ENCODE measurements at places on chromosomes 11 and 22.

DNA sequence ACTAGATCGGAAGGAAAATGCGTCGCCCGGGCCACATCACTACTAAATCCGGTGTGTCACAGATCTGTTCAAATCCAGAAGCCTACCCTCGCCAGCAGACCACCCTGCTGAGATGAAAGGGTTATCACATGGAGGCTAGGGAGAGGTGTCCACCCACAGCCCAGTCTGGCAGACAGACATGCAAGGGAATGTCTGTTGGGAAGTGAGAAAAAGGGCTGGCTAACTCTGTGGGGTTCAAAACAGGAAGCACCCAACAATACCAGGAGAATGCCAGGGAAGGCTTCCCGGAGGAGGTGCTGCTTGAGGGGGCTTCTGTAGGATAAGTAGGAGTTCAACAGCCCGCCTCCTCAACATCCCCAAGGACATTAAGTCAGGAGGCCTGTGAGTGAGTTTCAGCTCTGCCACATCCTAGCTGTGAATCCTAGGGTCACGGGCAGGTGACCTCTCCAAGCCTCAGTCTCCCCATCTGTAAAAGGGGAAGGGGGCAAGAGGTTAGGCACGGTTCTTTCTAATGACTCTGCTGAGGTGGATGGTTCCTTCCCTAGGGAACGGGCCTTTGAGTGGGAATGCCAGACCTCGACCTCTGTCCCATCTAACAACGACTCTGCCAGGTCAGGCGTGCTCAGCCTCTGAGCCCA lies 1.1 kb downstream of the TPST2 start:
- DNase-seq = no peak

GRCh38 chr11:13928566-13929251 lies 33.8 kb upstream of the SPON1 start:
- no peak for DNase-seq

GRCh38 chr22:28094771-28095170 lies 175.7 kb upstream of the PITPNB start:
- DNase-seq = no peak

DNA sequence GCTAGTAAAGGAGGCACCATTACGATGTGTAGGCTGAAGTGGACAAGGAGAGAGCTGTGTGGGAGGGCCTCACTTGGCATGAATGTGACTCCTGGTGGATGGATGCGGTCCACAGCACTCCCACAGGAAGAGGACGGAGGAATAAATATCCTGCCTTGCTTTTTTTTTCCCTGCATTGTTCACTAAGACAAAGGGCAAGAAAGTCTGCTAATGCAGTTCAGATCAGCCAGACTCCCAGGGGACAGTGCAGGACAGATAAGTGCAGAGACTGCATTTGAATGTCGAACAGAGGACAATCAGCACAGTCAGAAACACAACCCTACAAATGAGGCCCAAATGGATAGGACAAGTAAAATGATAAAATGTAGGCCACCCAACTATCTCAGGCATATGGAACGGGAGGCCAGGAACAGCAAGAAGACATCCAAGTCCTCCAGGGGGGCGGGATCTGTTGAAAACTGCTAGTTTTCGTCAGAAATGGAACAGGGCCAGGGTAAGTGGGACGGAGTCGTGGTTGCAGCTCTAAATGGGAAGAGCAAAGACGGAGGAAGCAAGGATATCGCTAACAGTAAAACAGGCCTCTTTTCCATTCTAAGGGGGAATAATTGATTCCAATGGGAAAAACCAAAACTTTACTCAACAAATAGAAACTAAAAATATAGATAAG lies 25.2 kb upstream of the OR8B8 start:
- no peak for DNase-seq

DNA sequence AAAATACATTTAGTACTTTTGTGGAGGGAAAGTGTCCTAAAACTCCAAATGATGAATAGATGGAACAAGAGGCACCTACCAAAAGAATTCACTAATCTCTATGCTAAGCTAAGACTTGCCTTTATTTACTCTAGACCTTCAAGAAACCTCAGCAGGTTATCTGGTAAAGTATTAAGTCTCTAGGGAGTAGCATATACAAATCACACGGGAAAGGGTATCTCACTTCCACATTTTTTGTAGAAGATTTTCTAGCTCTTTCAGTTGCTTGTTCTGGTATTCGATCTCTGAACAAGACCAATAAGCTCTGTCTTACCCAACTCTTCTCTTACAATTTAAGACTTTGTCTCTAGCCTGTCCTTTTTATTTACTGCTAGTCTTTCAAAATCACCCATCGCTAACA lies 18.1 kb upstream of the CADM1 start:
- DNase-seq = no peak

DNA sequence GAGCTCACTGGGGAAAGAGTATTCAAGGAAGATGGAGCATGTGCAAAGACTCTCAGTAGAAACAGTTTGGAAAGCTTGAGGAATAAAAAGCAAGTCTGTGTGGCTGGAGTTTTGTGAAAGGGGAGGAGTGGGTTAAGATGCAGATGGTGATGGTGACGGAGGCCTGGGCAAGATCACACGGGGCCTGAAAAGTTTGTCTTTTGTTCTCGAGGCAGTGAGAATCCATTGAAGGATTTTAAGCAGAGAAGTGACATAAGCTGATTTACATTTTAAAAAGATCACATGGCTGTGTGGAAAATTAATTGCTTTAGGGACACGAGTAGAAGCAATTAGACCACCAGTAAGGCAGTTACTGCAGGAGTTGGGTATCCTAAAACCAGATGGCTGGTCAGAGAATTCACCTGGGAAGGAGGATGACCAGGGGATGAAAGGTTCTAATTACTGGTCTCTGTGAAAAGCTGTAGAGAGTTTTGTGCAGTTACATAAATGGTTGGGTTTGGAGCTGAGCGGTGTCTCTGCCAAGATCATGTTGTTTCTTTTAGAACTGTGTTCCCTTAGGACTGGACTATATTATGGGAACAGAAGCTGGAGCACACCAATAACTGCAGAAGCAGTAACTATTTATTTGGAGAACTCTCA lies 7.1 kb downstream of the RRP8 start:
- DNase-seq = no peak

- DNase-seq = no peak
Measured at GRCh38 chr11:79110796-79111195, 330.0 kb downstream of the TENM4 start.

GRCh38 chr11:15091625-15092024 lies 18.2 kb downstream of the CALCB start:
- DNase-seq = no peak

GRCh38 chr11:69636512-69637197 lies 4.3 kb upstream of the CCND1 start:
- DNase-seq = no peak

- DNase-seq = no peak
Measured at GRCh38 chr11:20000351-20001134, 159.7 kb downstream of the DBX1 start.

DNA sequence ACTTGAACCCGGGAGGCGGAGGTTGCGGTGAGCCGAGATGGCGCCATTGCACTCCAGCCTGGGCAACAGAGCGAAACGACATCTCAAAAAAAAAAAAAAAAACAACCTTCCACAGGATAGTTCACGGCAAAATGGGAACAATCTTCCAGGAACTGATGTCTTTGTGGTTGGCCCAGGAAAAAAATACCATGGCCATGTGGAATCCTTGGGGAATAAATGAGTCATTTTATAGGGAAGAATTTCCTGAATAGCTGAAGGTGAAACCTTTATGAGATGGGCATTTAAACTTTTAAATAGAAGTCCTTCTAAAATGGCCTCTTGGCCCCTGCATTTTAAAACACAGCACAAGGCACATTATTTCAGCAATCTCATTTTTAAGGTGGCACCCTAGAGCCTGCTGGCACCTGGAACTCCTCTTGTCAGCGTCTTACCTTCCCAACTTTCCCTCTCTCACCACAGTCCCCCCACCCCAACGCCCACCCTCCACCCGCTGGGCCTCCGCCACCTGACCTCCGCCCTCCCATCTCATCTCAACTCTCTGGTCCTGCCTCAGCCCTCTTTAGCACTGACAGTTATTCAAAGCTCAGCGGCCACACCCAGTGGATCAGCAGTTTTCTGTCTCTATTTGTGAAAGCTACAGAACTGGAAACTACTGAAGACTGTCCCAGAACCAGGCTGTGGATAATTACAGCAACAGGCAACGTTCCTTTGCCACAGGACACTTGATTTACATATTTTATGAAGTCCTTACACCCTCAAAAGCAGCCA lies 43.1 kb downstream of the SCGB1A1 start:
- no peak for DNase-seq

- DNase-seq = no peak
Measured at GRCh38 chr11:62267576-62267975, 2.4 kb upstream of the SCGB2A2 start.

- DNase-seq = no peak
Measured at GRCh38 chr11:105202844-105203548, 63.4 kb upstream of the CARD18 start.

- DNase-seq = no peak
Measured at GRCh38 chr11:102389253-102389652, 42.2 kb downstream of the BIRC2 start.

Data from stimulated activated CD4-positive, alpha-beta T cell treated with anti-CD3 and anti-CD28 coated beads, Interleukin-2, amount 100 ng/mL, for 48 hours (primary cell).